ENCODE measurements at places on chromosomes 13 and 19.

GRCh38 chr13:74289107-74289506 is 154.9 kb upstream of the KLF12 start:
- no peak for DNase-seq

GRCh38 chr19:42069619-42070351 is at the start of gene GRIK5:
Gene GRIK5 (minus strand): TSS chr19:42070206. CDS start chr19:42065770, 4,436 bp downstream.
- DNase-seq: no peak

- DNase-seq: no peak
Measured at GRCh38 chr13:50016444-50016843, 1.2 kb downstream of the KCNRG start.

GRCh38 chr13:67791047-67791446 is 560.9 kb upstream of the PCDH9 start:
- no peak for DNase-seq

- DNase-seq: peak; percentile 18
Measured at GRCh38 chr13:91313103-91313502, 34.4 kb upstream of the MIR17HG start.

DNA sequence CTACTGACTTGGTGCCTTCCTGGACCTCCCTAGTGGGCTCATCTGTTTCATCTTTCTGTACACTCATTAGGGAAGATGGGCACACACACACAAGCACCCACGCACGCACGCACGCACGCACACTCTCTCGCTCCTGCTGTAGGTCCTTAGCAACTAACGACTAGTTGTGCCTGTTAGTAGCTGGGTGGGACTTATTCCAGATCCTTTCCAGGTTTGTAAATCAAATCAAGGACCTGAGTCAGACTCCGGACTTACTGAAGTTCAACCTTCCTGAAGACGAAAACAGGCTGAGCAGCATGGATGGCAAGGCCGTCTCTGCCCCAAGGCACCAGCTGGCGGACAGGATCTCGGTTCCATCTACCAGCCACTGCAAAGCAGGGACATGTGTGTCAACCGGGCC is 76.2 kb downstream of the SLC15A1 start:
- no peak for DNase-seq

- DNase-seq: no peak
Measured at GRCh38 chr13:57629821-57630235, 1.7 kb upstream of the PCDH17 start.

- DNase-seq: no peak
Measured at GRCh38 chr13:46717275-46717674, 79.7 kb downstream of the ESD start.

DNA sequence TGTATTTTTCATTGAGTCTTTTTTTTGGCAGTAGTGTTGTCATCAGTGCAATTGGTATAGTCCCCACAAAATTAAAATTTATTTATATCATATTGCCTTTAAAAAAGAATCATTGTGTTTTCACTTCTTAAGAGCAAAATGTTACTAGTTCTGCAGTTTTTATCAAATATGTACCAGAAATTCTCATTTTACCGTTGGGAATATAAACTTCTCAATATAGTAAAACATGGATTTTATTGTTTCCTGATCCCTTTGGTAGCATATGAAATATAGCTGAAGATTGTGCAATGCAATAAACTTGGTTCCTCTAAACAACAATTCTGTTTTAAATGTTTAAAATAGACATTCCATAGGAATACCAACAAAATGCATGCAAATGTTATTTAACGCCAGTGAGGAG is 306.5 kb upstream of the PCDH20 start:
- no peak for DNase-seq

- no peak for DNase-seq
Measured at GRCh38 chr13:88063741-88064140, 392.6 kb downstream of the SLITRK5 start.

DNA sequence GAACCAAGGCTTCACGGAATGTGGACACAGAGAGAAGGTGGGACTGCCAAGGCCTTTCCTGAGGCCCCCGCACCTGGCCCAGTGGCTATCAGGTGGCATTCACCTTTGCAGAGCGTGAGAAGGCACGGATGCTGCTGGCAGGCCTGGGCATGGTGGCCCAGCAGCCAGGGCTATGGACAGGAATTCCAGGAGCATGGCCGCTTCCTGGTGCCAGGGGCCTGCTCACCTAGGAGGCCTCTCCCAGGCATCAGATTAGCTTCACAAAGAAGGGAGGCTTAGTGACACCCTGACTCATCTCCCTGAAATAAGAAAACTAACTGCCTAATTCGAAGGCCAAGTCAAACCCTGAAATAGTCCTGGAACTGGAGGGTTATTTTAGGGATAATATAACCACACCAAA is 155.8 kb downstream of the TEX29 start:
- DNase-seq: no peak

GRCh38 chr13:23639674-23640073 is 69.5 kb downstream of the TNFRSF19 start:
- no peak for DNase-seq

- DNase-seq: no peak
Measured at GRCh38 chr13:39959497-39960144, 304.2 kb downstream of the COG6 start.

- DNase-seq: no peak
Measured at GRCh38 chr13:114054830-114055439, 77.5 kb downstream of the RASA3 start.

- DNase-seq: no peak
Measured at GRCh38 chr13:52921194-52921593, 72.8 kb upstream of the PCDH8 start.

DNA sequence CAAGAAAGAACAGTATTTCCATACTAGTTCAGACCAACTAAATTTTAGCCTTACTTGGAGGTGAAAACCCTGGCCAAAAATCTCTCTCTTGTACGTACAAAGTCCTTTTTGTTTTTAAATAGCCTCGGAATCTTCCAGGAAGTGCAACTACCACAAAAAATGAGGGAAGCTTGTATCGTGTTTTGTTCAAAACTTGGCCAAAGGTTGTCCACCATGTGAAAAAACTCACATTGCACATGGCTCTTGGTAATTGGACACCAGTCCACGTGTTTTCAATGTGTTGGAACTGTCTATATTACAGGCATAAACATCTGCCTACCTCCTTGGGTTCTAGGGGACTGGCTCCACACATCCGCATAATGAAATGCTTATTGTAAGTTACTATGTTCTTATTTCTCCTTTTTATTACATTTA is 15.2 kb upstream of the STRN4 start:
- DNase-seq: no peak

- DNase-seq: no peak
Measured at GRCh38 chr13:39016087-39016486, 21.8 kb downstream of the PROSER1 start.
